AG09309 (cell line): ENCODE measurements at places on chromosomes 12 and 14.

DNA sequence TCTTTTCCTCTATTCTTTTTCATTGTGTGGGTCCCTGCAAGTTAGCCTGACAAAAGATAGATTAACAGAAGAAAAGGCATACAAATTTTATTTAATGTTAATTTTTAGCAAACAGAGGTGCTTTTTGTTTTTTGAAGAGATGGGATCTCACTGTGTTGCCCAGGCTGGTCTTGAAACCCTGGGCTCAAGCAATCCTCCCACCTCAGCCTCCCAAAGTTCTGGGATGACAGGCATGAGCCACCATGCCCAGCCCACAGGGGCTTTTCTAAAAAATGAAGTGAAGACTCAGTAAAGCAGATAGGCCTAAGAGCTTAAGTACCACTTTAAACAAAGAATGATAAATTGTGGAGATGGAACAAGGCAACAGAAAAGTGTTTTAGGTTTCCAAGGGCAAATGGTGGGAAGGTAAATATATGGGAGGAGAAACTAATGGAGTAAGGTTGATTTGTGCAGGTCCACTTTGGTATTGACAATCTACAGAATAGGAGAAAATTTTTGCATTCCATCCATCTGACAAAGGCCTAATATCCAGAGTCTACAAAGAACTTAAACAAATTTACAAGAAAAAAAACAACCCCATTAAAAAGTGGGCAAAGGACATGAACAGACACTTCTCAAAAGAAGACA is 18.6 kb upstream of the EEA1 start:
- DNase-seq: no peak

DNA sequence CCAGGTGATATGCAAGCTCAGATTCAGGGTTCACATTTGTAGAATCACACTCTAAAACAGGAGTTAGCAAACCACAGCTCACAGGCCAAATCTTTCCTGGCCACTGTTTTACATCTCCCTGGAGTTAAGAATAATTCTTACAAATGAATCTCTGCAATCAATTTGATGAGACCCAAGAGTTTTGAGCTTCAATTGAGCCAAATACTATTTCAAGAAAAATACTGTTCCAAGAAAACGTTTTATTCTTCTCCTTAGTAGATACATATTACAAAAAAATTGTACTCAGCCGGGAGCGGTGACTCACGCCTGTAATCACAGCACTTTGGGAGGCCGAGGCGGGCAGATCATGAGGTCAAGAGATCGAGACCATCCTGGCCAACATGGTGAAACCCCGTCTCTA is 2.5 kb downstream of the PTGDR start:
- DNase-seq: no peak

GRCh38 chr12:53928054-53928835 is 10.4 kb upstream of the HOXC13 start:
- no peak for DNase-seq

DNA sequence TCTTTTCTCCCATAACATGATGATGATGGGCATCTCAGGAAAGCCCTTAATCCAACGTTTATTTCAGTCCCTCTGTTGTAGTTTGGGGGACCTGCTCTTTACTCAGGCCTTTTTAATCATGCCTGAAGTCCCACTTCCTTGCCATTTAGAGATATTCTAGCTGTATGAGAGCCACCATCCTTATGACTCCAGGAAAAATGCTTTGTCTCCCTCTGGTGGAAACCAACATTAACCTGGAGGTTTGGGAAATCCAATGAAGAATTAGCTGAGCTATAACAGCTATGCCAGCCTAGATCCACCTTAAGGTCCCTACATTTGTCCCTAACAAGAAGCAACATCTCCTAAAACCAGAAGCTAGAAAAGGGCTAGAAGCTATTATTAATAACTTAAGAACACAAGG is 1399.1 kb downstream of the LRFN5 start:
- no peak for DNase-seq

GRCh38 chr14:39755269-39755878 is 323.1 kb upstream of the FBXO33 start:
- DNase-seq: no peak

- no peak for DNase-seq
These were observed 18.5 kb upstream of the TBPL2 start for GRCh38 chr14:55458800-55459515.

- no peak for DNase-seq
These were observed 170.6 kb upstream of the MDGA2 start for GRCh38 chr14:47846008-47846407.

DNA sequence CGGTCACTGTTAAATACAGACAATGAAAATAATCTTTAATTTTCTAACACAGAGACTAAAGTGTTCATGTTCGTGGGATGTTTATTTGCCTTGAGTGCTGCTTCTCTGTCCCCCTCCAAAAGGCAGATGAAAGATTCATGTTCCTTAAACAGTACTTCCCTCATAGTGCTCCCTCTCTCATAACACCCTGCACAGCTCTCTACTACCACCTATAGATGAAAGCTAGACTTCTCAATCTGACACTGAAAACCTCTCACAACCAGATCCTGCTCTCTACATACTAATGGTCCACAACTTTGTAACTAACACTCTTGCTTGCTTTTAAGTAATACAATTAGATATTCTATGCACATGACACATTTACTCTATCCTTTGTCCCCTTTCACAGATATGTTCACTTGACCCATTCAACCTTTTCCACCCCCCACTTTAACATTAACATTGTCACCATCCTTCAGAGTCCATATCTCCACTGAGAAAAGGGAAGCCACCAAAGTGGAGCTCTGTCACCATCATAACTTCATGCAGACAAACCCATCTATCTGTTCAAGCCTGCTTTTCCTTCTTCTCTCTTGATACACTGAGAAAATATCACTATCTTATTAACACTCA is 266.4 kb upstream of the USP15 start:
- DNase-seq: no peak

DNA sequence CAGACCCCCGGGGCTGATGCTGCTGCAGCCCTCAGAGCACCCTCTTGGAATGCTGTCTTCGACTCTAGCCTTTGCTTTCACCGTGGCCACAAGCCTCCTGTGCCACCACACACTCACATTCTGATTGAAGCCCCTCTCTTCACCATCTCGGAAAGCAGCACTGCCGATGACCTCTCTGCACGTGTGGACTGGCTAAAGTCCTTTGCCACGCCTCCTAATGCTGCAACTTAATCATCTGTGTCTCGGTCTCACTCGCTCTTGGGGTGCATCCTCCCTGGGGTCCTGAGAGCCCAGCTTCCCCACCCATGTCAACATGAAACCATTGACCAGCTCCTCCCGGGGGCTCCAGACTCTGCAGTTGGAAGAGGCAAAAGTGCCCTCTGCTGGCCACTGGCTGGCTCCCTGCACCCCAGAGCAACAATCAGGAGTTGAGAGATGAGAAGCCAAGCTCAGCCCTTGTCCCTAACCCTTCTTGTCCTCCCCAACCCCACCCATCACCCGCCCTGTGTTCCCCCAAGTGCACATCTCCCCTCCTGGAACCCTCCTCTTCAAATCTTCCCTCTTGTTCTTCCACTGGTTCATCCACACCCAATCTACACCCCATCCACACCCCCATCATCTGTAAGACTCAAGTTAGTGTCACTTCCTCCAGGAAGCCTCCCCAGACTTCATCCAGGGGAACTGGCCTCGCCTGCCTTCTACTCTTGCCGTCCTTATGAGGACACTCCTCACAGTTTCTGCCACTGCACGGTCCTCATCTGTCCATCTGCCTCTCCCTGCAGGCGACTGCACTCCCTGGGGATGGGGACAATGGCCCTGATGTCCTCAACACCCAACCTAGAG is 23.6 kb upstream of the FAM181A start:
- DNase-seq: no peak

DNA sequence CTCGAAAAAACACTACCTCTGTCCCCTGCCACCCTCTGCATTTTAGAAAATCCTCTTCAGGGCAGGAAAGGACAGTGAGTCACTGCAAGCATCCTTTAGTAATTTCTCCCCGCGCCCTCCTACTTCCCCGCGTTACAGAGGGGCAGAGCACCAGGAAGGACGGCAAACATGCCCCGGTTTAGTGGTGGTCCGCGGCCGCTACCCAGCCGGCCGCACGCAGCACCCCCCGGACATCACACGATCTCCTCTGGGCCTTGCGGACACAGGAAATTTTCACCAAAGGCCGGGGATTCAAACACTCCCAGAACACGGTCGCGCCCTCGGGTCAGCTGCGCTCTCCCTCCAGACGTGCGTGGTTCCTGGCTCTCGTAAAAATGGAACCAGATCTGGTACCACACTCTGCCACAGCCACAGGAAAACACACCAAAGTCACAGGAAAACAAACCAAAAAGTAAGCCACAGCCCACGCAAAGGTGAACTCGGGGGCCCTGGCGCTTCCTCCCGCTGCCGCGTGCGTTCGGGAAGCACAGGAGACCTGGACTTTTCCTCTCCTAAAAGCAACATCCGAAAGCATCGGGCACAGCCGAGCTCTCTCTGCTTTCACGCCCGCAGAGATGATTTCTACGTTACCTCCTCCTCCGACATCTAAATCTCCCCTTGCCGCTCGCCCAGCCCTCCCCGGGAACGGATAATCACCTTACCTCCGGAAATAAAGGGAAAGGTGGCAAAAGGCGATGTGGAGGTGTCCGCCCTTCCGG is 839 bp downstream of the SLC38A1 start:
- DNase-seq: no peak

DNA sequence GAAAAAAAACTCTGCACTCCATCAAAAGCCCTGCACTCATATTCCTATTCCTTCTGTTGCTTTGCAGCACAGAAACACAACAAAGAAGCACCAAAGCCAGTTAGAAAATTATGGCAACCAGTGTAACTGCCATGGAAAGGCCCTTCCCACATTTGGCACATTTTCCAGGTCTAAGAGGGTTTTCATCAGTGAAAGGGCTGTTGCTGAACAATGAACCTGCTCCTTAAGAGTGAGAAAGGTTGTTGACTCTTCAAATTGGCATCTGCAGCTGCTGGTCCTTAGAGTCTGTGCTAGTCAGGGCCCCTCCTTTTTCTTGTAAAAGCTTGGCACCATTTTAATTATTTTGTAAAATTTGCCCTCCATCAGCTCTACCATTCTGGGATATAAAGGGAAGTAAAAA is 378.7 kb upstream of the KITLG start:
- DNase-seq: no peak

GRCh38 chr12:66240096-66240820 is 51.2 kb downstream of the IRAK3 start:
- DNase-seq: no peak

DNA sequence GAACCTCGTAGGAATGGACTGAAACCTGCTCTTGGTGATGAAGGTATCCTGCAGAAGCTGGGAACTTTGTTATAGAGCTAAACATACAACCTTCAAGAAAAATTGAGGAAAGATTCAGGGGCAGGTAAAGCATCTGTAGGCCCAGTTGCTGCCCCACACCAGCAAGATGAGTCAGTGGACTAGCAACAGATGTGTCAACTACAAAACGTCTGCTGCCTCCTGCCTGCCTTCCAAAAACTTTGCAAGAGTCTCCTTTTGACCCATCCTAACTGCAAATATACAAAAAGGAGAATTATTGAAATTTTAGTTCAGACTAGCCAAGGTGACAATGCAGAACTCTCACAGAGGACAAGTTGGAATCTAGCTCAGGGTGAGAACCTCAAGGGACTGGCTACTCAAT is 60.9 kb upstream of the TMTC1 start:
- no peak for DNase-seq

GRCh38 chr14:45290547-45290946 is 37.5 kb upstream of the MIS18BP1 start:
- no peak for DNase-seq

GRCh38 chr14:88312257-88312656 is 10.8 kb downstream of the KCNK10 start:
- no peak for DNase-seq

DNA sequence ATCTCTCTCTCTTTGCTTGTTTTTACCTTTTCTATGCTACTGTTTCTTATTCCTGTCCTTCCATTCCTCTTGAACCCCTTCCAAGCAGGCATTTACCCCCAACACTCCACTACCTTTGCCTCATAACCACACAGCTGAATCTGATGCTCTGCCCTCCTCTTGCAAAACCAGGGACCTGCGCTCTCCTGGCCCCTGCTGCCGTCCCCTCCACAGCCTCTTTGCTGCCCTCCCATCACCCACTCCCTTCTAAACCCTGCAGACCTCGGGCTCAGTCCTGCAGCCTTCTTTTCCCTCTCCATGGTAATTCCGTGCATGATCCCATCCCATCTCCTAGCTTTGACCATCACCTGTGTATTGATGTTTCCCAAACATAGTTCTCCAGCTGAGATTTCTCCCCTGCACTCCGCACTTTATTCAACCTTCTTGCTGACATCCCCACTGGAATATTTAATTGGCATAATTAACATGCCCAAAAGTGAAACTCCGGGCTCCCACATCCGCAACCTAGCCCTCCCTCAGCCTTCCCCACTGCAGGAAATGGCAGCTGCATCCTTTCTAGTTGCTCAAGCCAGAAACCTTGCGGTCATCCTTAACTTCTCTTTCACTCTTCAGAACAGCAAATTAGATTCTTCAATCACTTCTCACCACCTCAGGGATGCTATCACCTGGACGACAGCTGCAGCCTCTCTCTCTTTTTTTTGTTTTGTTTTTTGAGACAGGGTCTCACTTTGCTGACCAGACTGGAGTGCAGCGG is 16.0 kb downstream of the FIGNL2 start:
- no peak for DNase-seq

GRCh38 chr12:11578461-11578993 is 70.9 kb upstream of the ETV6 start:
- DNase-seq: no peak
